ENCODE measurements at places on chromosomes 13 and 19.

GRCh38 chr13:75666646-75667351 lies 30.7 kb downstream of the LMO7 start:
- DNase-seq = peak; percentile 27

GRCh38 chr13:39760521-39760920 lies 105.1 kb downstream of the COG6 start:
- DNase-seq = no peak

- DNase-seq = no peak
Measured at GRCh38 chr19:55529636-55530234, 7.2 kb downstream of the SBK2 start.

DNA sequence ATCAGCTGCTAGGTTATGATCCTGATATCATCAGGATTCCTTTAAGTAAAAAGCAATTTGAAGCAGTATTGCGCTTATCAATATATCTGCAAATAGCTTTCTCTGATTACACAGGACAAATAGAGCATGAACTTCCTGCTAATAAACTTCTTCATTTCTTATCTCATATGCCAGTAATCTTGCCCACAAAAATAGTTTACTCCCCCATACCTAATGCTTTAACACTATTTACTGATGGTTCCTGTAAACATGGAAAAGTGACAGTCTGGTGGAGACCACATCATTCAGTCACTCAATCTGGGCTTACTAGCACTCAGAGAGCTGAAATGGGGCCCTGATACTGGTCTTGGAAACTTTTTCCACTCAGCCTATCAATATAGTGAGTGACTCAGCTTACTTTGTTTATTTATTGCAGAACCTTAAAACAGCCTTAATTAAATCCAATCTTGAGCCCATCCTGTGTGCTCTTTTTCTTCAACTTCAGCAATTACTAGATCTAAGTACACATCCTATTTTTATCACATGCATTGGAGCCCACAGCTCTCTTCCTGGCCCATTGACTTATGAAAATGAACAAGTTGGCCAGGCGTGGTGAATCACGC lies 1464.3 kb downstream of the UQCRFS1 start:
- no peak for DNase-seq

GRCh38 chr13:73937441-73937840 lies 196.8 kb downstream of the KLF12 start:
- no peak for DNase-seq

DNA sequence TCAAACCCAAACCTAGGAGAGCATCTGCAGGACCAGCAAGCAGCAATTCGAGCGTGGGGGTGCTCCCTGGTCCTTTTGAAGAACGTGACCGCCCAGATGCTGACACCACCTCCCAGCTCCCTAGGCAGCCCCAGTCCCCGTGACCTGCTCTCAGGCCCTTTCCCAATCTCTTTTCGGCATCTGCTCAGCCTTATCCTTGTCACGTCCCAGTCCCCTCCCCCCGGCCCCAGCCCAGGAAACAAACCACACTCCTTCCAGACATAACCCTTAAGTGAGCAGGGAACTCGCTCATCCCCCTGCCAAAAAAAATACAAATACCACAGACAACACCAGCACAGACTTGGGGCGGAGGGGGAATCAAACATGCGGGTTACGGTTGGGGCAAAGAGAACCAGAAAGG lies 3.3 kb downstream of the MLLT1 start:
- peak; percentile 37 for DNase-seq

DNA sequence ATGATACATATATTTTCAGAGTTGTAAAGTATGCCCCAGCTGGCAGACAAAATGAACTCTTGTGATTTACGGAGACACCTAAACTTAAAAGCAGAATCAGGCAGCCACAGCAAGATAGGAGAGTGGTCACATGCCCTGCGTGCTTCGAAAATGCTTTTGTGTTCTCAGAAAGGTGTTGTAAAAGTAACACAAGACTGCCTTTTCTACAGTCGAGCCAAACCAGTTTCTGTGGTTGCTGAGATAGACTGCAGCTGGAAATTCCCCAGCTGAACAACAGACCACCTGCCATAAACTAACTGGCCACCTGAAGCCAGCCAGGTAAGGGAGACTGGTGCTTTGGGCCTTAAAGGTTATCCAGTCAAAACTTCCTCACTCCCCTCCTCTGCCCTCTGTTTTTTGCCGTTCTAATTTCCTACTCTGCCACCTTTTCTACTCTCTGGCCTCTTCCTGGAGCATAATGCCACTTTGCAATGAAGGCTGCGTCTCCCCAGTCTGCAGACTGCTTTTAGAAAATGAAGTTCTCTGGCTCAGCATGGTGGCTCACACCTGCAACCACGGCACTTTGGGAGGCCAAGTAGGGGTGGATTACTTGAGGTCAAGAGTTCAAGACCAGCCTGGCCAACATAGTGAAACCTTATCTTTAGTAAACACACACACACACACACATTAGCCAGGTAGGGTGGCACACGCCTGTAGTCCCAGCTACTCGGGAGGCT lies 381.2 kb upstream of the SLITRK1 start:
- no peak for DNase-seq

GRCh38 chr13:50131920-50132903 lies 117.0 kb downstream of the KCNRG start:
- DNase-seq = no peak

GRCh38 chr19:29001597-29002245 lies 211.2 kb downstream of the UQCRFS1 start:
- DNase-seq = no peak

DNA sequence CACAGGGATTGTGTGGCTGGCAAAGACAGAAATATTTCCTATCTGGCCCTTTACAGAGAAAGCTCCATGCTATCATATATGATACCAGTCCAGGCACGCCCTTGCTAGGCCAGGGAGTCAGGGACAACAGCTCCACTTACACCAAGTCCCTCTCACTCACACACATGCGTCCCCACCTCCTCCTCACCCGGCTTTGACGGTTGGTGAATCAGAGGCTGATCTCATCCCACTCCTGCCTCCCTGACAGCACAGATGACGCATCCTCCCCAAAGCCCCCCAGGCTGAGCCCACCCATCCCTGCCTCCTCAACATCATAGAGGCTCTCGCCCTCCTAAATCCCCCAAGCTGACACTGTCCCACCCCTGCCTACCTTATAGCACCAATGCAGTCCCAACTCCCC lies 62.7 kb downstream of the F2RL3 start:
- DNase-seq = no peak

GRCh38 chr13:24112791-24113190 lies 47.7 kb upstream of the SPATA13 start:
- DNase-seq = no peak

GRCh38 chr19:38135150-38135998 lies 88.6 kb downstream of the DPF1 start:
- no peak for DNase-seq

DNA sequence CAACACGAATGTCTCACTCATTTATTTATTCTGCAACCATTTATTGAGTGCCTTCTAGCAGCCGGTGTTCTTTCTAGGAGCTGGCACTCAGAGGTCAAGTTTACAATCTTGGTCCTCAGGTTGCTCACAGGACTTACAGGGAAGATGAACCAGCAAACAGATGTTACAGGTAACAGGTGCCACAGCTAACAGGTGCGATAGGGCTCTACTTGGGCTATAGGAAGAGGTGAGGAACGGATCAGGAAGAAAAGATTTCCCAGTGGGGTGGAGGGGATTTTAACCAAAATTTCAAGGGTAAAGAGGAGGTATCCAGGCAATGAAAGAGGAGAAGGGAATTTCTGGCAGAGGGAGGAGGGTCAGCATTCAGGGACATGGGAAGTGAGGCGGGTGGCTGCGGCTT lies 87.3 kb upstream of the FARP1 start:
- no peak for DNase-seq

- DNase-seq = no peak
Measured at GRCh38 chr13:26829716-26830115, 69.1 kb upstream of the GPR12 start.

DNA sequence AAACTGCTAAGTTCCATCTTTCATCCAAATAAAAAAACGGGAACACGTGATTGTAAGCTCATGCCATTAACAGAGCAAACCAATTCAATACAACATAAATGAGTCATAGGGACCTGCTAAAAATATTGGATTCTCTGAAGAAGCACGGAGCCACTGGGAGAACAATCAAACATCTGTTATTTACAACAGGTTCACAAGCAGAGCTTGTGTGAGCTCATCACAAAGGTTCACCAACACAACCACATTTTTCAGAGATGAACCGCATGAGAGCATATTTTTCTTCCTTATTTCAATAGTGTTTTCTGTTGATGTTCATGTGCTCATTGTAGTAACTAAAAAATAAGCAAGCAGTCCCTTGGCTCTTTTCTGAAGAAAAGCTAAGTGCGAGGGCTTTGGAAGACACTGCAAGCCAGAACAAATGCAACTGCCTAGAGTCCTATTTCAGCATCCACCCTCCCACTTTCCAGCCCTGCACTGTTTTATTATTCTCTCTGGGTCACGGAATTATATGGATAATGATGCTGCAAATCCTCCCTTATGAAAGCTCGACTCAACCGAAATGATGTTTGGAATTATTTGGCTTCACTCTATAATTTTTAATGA lies 545.8 kb downstream of the LIG4 start:
- DNase-seq = peak; percentile 64

DNA sequence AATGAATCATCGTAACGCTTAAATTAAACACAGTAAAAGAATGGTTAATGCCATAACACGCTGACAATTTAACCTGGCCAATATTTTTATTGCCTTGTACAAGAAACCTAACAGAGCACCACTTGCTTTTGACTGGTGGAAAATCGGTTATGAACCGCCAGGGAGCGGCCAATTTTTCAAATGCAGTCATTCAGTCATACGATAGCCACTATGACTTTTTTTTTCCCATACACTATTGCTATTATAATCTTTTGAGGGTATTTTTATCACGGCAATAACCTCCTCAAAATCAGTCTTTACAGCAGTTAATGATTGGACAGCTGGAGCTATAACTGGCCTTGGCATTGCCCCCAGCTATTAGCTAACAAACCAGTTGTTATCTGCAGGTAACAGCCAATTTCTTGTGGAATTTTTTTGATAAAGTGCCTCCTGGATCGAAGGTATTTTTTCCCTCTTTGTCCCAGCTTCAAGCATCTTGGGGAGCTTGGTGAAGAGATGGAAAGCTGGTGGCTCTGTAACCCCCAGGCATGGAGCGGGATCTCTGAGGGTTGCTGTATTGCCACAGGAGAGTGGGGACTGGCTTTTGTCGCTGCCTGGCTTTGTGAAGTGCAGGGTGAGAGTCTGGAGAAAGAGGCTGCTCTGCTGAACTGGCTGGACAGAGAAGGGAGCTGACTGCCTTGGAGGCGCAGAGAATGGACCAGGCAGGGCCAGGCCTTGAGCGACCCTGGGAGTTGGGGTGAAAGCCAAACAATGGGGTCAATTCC lies 198.4 kb upstream of the ZNF536 start:
- no peak for DNase-seq

Measured in HCEC 1CT (cell line).